ENCODE measurements at places on chromosomes 13 and 19.

DNA sequence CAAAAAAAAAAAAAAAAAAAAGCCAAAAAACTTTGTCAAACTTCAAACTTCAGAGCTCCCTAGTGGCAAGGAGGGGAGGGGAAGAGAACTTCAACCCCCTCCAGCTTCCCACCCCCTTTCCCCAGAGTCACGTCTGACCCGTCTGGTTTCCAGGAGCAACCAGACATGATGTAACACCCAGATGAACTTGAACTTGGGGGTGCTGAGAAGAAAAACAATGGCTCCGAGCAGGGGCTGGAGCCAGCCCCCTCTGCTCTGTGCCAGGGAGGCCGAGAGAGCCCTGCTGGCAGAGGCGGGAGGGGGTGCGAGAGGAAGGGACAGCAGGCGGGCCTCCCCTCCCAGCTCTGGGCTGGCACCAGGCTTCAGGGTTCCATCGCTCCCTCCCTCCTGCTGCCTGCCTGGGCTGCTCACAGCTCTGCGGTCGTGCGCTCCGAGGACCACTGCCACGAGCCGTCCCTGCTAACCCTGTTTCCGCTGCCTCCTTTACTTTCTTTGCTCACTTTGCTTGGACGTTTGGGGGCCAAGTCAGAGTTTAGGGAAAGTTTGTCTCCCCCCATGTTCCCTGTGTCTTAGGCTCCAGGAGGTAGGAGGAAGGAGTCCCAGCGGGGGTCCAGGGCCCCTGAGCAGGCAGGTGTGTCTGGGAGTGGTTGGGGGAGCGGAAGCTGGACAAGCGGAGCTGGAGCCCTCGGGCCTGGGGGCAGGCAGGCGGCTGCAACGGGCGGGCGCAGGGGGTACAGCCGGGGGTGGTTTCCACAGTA is 11.1 kb downstream of the LYL1 start:
- DNase-seq: no peak

- DNase-seq: no peak
Observed at GRCh38 chr19:33235996-33236350, 10.3 kb upstream of the SLC7A10 start.

DNA sequence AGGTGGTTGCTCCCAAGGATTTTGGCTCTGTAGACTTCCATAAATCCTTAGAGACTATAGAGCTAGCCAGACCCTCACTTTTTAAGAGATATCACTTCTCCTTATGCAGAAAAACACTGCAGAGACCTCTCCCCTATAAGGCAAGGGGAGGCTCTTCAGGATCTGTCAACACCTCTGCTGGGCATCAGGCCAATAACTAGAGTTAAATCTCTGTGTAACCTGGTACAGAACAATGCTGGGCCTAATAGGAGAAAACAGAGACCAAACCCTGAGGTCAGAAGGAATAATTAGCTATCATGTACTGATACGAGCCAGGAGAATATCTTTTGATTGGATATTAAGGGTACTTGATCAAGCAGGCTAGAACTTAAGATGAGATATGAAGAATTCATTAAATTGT is 358.5 kb downstream of the TBC1D4 start:
- no peak for DNase-seq

GRCh38 chr13:90428522-90429210 is 918.8 kb upstream of the MIR17HG start:
- no peak for DNase-seq

DNA sequence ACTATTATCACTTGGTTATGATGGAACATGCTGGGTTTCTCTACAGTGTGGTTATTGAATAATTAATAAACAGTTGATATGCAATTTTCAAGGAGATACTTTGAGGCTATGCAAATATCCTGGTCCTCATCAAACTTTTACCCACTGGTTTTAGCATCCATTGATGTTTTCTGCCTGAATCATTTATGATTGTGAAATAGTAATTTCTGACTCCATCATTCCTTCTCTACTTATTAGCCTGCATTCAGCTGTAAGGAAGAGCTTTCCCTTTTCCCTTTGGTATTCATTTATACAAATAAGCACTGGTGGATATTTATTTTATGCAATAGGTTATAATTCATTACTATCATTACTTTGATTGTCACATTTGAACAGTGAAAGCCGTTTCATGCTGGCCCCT is 13.9 kb upstream of the DNAJC15 start:
- no peak for DNase-seq

DNA sequence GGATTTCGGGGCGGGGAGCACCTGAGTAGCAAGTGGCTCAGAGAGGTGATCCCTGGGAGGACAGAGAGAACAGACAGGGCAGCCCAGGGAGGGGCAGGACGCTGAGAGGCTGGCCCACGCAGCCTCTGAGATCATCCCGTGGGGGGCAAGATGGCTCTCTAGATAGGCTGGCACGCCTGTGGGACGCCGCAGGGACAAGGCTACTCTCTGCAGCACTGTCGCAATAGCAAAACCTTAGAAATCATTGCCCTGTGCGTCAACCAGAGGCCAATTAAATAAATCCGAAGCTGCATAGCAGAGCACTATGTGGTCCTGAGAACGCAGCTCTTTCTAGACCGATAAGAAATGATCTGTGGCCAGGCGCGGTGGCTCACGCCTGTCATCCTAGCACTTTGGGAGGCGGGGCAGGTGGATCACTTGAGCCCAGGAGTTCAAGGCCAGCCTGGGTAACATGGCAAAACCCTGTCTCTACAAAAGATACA is 5.1 kb downstream of the PEX11G start:
- DNase-seq: no peak

DNA sequence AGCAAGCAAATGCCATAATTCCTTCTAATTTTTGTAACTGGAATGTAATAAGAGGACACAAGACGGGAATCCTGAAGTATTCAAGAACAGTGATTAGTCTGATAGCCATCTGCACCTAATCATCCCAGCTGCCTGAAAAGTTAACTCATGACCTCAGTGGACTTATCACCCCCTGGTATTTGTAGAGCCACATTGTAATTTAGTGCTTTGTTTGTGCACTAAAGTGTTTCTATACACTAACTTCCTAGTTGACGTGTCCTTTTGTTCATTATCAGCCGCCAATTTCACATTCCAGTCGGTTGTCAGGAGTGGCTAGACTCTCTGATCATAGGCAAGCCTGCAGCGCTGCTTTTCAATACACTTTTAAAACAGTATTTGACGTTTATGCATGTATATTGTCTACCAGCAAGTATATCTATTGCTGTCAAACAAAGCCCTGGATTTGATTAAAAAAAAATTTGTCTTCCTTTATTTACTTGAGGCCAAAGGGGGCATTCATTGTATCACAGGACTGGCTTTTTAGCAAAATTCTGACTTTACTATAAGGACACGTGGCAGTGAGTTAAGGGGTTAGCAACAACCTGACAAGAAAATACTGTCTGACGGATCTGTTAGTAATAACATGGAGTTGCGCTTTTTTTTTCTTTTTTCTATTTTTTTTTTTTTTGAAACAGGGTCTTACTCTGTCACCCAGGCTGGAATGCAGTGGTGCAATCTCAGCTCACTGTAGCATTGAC is 10.4 kb upstream of the SOX21 start:
- no peak for DNase-seq

- no peak for DNase-seq
Observed at GRCh38 chr13:26257049-26257448, 3.1 kb downstream of the CDK8 start.

- DNase-seq: no peak
Observed at GRCh38 chr13:47632311-47632710, 368.8 kb downstream of the SUCLA2 start.

DNA sequence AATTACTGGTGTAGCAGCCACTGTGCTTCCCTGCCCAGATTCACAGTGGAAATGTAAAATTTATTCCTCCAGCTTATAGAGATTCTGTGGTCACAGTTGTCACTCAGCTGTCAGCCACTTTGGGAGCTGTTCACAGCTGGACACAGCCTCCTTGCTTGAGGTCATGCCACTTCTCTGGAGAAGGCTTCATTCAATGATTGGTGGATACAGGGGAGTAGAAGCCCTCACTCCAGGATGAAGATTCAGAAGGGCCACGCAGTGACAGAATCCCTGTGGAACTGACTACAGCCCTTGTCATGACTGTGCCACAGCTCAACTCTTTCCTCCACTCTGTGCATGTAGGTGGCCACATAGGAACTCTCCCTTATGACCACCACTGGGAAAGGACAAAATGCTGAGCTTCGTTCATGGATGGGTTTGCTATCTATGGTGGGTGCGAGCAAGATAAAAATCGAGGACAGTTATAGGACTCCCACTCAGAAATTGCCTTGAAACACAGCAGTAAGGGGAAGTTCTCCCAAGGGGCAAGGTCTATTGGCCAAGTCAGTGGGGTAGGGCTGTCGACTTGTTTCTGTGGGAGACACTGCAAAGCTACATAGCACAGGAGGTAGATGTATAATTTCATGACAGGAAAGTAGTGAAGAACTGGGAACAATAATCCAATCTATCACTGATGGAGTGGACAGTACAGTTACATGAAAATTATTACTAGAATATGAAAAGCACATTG is 98.7 kb downstream of the CCNA1 start:
- no peak for DNase-seq

DNA sequence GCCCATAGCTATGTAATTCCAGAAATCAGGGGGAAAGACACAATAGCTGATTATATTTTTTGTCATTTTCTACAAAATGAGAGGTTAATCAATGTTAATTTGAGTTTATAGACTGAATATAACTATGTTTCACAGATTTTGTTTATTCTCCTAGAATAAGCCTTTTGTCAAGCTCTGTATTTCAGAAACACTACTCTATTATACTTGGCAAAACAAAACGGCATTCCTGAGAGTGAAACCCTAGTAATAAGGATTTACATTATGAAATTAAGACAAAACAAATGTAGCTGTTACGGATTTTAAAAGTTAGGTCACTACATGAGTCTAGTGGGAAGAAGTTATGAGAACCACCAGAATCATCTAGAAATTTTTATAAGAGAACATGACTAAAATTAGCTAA is 334.2 kb downstream of the KLF12 start:
- no peak for DNase-seq

GRCh38 chr13:51816604-51817249 is 12.8 kb upstream of the DHRS12 start:
- DNase-seq: no peak

- no peak for DNase-seq
Observed at GRCh38 chr19:53394522-53394973, 401 bp upstream of the ZNF765 start.

- no peak for DNase-seq
Observed at GRCh38 chr19:40366697-40367561, 18.4 kb downstream of the PLD3 start.

GRCh38 chr19:7833225-7834099 is 3.4 kb downstream of the EVI5L start:
- DNase-seq: no peak

GRCh38 chr19:31160336-31160926 is 188.8 kb downstream of the TSHZ3 start:
- DNase-seq: no peak

- DNase-seq: no peak
Observed at GRCh38 chr13:113761136-113761535, 2.1 kb downstream of the TMEM255B start.

DNA sequence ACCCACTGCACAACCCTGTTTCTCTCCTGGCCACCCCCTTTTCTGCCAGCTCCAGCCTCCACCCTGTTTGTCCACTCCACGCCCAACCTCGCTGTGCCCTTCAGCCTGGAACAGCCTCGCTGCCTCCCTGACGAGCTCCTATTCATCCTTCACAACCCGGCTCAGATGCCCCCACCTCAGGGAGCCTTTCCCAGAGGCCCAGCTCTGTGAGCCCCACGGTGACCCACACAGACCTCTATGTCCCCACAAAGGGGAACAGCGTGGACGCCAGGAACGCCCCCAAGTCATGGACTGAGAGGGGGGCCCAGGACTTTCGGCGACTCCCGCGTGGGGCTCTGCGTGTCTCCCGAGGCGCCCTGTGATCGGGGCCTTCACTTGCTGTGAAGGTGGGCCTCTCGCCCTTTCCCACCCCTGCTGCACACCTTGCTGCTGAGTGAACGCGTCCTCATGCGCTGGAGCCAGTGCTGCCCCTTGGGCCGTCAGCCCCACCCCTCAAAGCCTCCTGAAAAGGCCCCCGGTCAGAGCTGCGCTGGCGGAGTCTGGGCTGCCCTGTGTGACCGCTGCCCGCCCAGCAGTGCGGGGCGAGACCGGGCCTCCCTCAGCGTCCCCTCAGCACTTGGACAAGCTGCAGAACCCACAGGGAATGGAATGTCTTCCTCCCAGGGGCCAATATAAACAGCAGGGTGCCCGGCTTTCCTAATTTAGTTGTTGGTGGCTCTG is 40.0 kb downstream of the ADPRHL1 start:
- DNase-seq: no peak

- DNase-seq: peak; percentile 97
Observed at GRCh38 chr19:18294467-18294864, 13.0 kb upstream of the JUND start.

DNA sequence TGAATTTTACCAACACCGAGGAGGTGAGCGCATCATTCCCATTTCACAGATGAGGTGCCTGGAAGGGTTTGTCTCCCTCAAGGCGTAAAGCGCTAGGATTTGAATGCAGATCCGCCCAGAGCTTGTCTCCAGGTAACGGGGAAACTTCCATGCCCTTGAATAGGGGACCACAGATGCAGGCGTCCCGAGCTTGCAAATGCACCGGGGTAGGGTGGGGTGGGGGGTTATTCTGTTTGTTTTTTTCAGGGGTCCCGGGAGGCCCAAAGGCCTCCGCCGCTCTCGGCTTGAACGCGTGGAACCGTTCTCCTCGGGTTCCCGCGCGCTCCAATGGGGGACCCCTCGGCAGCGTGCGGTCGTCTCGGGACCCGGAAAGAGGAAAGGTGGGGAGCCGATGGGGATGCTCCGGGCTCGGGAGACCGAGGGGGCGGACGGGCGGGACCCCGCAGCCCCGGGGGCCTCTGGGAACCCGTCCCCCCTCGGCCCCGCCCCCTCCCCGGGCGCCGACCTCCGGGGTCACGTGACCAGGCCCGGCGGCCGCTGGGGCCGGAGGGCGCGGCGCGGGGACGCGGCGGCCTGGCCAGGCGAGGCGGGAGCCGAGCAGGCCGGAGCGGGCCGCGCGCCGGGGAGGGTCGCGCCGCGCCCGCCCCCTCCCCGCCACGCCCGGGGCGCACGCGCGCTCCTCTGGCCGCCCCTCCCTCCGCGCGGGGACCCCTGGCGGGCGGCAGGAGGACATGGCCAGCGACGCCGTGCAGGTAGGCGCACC is at the start of gene PKN1:
Gene PKN1, plus strand, starts transcription at position 516 of the 763 bp plus-strand sequence. Its CDS starts 216 bp downstream, at position 732.
- DNase-seq: peak; percentile 62

DNA sequence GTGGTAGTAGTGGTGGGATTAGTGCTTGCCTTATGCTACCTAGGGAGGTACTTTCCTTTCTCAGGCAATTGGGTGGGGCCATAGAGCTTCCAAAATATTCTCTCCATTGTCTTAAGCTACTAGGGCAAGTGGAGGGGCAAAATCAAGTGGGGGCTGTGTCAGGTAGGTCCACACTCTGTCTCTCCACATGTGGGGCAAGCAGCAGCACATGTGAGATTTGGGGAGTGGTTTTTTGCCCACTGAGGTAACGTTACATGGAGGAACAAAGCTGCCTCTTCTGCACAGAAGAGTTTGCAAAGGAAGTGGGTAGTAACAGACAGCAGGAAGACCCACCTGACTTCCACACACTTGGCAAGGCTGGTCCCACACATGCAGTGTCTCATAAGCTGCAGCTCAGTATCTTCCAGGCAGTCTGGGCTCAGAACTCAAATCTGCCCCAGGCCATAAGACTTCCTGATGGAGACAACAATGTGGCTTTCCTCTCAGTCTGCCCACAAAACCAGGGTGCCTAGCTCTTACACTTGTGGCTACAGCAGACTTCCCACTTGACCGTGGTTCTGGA is 1581.5 kb upstream of the PCDH20 start:
- DNase-seq: no peak

- DNase-seq: no peak
Observed at GRCh38 chr13:96091164-96092117, 1.5 kb downstream of the HS6ST3 start.

Measured in activated CD8-positive, alpha-beta memory T cell treated with anti-CD3 and anti-CD28 coated beads, Interleukin-2, amount 50 U/mL, for 4 hours (primary cell).